ENCODE measurements at places on chromosomes 1 and 21.

DNA sequence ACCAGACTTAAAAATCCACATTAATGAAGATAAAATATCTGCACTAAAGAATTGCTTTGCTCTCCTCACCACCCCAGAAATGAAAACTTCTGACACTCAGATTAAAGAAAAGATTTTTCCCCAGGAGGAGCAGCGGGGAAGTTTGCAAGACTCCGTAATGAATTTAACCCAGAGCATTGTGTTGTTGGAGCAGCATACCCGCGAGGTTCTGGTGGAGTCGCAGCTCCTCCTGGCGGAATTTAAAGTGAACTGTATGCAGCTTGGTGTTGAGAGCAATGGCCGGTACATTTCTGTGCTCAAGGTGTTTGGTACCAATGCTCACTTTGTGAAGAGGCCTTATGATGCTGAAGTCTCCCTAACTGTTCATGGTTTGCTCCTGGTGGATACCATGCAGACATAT lies 46.4 kb downstream of the VPS13D start:
- no peak for DNase-seq

- no peak for DNase-seq
These were observed 77.7 kb downstream of the ST6GALNAC5 start for GRCh38 chr1:76944942-76945341.

DNA sequence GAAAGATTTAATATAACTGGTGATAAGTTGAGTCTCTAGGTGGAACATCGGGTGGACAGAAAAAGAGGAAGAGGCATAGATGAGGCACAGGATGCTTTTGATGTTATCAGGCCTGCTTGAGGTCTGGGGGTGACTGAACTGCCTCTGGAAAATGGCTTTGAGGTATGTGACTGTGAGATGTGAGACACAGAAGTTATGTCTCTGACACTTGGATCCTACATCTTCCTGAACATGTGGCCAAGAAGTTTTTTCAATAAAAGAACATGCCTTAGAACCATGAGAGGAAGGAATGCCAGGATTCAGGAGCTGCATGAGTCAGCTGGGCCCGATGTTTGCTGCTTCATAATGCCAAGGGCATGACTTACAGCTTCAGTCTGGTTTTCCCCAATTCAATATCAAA lies 11.5 kb upstream of the AIM2 start:
- DNase-seq = no peak

DNA sequence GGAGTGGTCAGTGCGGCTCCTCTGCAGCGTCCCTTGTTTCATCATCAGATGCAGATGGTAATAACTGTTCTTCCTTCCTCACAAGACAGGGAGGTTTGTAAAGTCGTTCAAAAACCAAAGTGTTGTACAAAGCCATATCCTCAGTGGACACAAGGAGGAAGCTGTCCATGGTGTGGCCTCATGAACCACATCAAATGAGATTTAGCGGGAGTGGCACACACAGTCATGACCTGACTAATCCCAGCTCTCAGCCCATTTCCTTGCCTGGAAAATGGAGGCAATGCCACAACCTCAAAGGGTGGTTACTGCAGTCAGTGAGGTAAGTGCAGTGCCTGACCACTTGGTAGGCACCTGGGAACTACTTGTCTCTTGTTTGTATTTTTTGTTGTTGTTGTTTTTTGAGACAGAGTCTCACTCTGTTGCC lies 13.4 kb downstream of the ENTREP3 start:
- DNase-seq = no peak

- DNase-seq = no peak
These were observed 54.6 kb downstream of the NTNG1 start for GRCh38 chr1:107195476-107195875.

Measured in frontal cortex (tissue), 4 donors.